Activated naive CD8-positive, alpha-beta T cell treated with anti-CD3 and anti-CD28 coated beads, Interleukin-2, amount 10 ng/mL, durations not matched to agents 7 days and 5 days (primary cell): ENCODE measurements at places on chromosomes 11 and 22.

GRCh38 chr11:70862093-70862492, 390.3 kb downstream of the SHANK2 start:
- no peak for DNase-seq

DNA sequence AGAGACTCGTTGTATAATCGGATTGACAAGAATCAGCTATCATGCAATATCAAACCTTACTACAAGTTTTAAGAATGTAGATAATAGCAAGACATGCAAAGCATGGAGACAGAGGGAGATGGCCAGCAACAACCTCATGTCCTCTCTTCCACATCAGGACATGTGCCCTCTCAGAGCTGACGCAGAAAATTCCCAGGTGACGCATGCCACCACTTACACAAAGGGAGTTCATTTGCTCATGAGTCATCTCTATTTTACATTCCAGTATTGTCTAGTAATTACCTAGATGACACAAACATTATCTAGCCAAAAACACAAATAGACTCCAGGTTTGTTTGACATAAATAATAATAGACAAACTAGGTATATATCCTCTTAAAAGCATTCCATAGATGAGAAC, 38.1 kb upstream of the OPCML start:
- no peak for DNase-seq

GRCh38 chr11:20337526-20338154, 25.9 kb upstream of the HTATIP2 start:
- DNase-seq, result no peak

GRCh38 chr11:103959279-103959942, 77.0 kb upstream of the DDI1 start:
- no peak for DNase-seq

GRCh38 chr11:8055836-8056526, 25.0 kb upstream of the TUB start:
- DNase-seq, result no peak

DNA sequence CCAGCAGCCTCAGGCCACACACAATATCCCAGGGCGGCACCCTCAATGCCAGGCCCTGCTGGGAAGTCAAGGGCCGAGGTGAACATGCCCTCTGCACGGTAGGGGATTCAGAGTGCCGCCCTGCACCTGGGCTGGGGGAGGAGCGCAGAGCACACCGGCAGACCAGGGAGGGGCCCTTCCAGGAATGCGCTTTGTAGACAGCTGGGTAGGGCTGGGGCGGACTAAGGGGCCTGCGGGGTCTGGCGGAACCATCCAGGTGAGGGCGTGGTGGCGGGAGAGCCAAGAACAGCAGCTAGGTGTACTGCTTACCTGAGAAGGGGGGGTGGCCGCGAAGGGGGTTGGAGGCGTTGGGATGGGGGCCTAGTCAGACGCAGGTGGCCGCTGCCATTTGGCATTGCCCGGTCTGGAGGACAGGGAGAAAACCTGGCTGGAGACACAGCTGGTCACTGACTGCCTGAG, 26.0 kb downstream of the DUSP8 start:
- no peak for DNase-seq

- no peak for DNase-seq
These were observed at the start of gene EFEMP2 for GRCh38 chr11:65872586-65873317. TSS of gene EFEMP2 (minus strand) at chr11:65872800. CDS start at chr11:65872354, 446 bp downstream.

DNA sequence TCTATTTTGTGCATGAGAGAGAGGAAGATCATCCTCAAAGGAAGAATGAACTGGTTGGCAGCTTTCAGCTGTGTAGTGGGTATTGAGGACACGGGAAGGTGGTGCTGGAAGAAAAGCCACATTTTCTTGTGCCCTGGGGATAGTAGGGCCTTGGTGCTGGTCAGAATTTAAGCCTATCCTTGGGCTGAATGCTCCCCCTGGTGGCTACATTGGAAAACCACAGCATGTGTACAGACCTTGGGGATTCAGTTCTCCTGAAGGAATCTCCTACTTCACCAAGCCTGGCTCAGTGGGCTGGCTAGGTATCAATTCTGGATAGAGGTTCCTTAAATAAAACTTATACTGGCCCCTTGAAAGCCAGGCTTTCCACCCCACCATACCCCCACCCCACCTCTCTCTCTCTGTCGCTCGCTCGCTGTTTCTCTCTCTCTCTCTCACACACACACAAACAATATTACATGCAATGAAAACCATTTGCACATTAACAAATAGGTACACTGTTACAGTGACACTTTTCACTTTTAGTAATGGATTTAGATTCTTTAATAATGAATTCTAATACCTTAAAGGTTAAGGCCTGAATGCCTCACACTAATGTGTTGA, 2.8 kb upstream of the OR51M1 start:
- DNase-seq, result peak; percentile 28

DNA sequence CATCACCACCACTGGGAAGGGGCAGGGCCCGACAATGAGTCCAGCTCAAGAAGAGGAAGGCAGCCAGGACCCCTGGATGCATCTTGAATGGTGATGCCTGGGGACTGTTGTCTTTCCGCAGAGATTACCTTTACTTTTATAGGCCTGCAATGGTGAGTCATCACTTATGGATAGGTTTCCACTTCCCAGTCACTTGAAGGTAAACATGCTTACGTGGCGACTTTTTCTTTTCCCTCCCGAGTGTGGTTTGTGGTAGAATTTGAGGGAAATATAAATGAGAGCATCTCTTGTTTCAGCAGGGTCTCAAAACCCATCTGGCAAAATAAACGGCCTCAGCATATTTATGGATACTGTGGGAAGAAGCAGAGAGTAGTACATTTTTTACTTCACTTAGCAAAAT, at the start of gene MMP13:
Gene MMP13, minus strand, starts transcription at position 109 of the 400 bp plus-strand sequence. Its CDS starts 27 bp downstream, at position 82.
- DNase-seq, result no peak

DNA sequence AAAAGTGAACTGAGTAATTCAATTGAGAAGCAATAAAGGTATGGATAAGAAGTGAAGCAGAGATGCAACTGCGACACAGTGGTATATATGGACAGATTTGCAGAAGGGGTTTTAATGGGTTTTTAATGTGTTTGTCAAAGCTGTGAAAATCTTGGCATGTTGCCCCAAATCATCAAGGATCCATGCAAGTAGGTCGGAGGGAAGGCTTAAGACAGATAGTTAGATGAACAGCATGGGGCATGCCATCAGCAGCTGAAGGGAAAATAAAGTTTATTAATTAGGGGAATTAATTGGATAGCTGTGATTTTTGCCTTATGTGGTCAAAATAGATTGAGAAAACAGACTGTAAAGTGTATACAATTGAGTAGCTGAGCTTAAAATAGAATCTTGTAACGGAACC, 840.1 kb downstream of the JRKL start:
- DNase-seq, result no peak

DNA sequence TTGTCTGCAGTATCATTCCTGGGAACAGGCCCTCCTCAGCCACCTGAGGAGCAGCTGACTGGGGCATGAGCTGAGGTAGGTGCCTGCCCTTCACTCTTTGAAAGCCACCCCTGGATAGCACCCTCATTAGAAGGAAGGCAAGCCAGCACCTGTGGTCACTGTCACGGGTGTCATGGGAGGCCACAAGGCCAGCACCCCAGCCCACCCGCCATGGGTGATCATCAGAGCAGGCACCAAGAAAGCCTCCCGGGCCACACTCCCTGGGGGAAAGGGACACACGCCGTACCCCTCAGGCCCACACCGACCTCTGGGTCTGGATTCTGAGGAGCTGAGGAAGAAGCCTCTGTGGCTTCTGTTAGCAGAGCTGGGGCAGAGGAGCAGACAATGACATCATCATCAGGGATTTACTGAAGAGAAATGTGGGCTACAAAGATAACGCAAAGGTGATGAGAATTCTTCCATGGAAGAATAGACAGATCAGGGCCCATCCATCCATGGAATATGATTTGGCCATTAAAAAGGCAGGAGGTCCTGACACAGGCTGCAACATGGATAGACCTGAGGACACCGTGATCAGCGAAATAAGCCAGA, 16.7 kb upstream of the NAP1L4 start:
- peak; percentile 26 for DNase-seq
